Peyer's patch (tissue), 4 donors: ENCODE measurements at places on chromosomes 2 and 18. TPM values are rescaled to one million over a fixed set of nuclear protein-coding genes. Genes with fewer than 3 reads are reported as not detected.

DNA sequence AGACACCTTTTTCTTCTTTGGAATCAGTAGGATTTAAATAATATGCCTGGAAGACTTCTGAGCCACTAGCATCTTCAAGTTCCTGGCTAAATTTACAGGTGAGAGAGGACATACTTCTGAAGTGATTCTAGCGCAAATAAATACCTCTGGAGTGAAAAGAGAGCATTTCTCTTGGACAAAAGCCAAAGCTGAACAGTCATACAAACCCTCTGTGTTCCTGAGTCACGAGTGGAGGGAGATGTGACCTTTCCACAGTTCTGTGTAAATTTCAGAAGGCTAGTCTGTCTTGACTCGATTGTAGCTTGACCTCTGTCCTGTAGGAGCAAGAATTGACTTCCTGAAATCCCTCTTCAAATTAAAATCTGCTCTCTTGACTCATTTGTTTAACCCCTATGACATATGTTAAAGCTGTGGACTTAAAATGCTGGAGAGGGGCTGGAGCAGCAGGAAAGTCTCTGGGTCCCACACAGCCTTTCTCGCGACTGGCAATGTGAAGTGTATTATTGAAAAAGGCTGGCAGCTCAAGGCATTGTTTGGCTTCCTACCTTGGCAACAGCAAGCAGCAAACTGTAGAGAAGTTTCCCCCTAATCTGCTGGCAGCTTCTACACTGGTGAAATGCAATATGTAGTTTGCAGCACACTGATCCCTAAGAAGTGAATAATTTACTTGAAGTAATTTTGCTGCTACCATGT lies 79.6 kb upstream of the GCFC2 start:
- H3K4me1 ChIP-seq = no peaks in the 10 kb centered on the region
- DNase-seq = no peak
- no peaks in the 10 kb centered on the region for H3K27me3 ChIP-seq
- no peak overlapping the region for H3K4me3 ChIP-seq

DNA sequence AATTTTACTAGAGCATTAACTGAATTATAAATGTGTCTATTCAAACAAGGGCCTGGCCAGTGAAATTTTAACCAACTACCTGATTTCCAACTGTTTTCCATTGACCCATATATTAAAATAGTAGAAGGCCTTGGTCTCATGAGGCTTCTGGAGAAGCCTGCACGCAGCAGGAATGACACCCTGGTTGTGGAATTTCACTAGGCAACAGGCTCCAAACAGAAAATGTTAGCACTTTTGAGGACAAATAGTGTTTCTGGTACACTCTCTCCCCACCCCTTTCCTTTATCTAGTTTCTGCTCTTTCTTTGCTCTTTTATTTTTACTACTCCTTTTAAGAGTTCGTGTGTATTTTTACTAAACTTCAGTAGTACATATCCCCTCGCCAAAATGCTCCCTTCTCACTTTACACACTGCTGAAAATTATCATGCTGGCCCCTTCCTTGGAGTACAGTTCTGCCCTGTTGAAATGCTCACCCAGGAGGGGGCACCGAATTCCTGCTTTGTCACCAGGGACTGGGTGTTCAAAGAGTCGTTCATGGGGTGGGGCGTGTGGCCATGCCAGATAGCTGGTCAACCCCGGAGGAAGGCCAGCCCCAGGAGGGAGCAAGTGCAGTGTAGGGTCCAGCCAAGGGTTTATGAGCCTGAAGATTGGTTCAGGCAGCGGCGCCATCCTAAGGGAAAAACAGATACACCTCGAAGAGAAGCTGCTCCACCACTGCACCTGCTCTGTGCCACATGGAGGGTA lies 22.1 kb upstream of the COL6A3 start:
- no peaks in the 10 kb centered on the region for H3K36me3 ChIP-seq
- DNase-seq = no peak
- H3K27ac ChIP-seq = peak overlapping the region; percentile 34
- no peak overlapping the region for H3K4me3 ChIP-seq

DNA sequence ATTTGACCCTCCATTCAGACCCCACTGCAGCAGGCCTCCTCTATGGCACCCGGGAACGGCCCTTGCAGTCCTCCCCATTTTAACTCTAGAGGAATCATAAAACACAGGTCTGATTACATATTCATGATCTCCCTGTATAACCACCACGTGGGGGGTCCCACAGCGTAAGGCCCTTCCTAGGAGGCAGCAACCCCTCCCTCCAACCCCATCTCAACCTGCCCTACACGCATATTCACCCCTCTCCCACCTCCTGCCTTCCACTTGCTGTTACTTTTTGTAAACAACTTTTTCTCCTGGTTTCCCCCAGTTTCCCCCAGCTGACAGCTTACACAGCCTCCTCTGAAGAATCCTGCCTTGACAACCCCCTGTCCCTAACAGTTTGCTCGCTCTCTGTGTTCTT lies 85.1 kb upstream of the FOXI3 start:
- no peak for DNase-seq
- H3K4me3 ChIP-seq = no peak overlapping the region
- H3K27me3 ChIP-seq = no peaks in the 10 kb centered on the region
- no peak overlapping the region for H3K27ac ChIP-seq
- H3K36me3 ChIP-seq = no peaks in the 10 kb centered on the region

GRCh38 chr18:24514439-24514838 lies 54.0 kb downstream of the HRH4 start:
- DNase-seq = no peak
- H3K36me3 ChIP-seq = no peaks in the 10 kb centered on the region
- no peaks in the 10 kb centered on the region for H3K27me3 ChIP-seq
- no peak overlapping the region for H3K27ac ChIP-seq
- no peaks in the 10 kb centered on the region for H3K4me1 ChIP-seq

GRCh38 chr2:94956797-94957391 lies 68.6 kb upstream of the MAL start:
- no peak overlapping the region for H3K4me3 ChIP-seq

DNA sequence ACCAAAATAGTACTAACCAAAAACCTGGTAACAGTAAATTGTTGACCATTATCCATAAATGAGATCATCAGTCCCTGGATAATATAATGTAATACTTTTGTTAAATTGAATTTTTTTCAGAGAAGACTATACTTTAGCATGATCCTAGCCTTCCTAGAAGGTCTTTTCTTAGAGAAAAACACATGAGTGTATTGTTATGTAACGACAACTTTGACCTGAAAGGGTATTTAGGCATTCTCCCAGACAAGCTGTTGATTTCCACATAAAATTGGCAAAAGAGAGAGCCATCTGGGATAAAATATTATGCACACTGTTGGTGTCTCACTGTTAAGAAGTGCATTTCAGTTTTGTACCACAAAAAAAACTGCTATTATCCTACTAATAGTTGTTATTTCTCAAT lies 120.0 kb upstream of the MAPRE2 start:
- no peaks in the 10 kb centered on the region for H3K4me1 ChIP-seq
- H3K27me3 ChIP-seq = no peaks in the 10 kb centered on the region
- H3K27ac ChIP-seq = no peak overlapping the region
- DNase-seq = no peak
- no peak overlapping the region for H3K4me3 ChIP-seq
- no peaks in the 10 kb centered on the region for H3K36me3 ChIP-seq

KCNE4 gene
- total RNA-seq = 2.5 TPM

CAPN14 gene
- total RNA-seq = not detected

SLC11A1 gene
- 12.6 TPM for total RNA-seq
